Thoracic aorta endothelial cell (primary cell): ENCODE measurements at places on chromosomes 7 and 10. TPM values are rescaled to one million over a fixed set of nuclear protein-coding genes. Genes with fewer than 3 reads are reported as not detected.

DNAH11 gene
- 1.5 and 4.2 TPM in 2 replicates for total RNA-seq

PALD1 gene
- total RNA-seq = 38.7 and 54.8 TPM in 2 replicates

ERLIN1 gene
- total RNA-seq = 62.2 and 73.3 TPM in 2 replicates

ELN gene
- 0.07 and 0.13 TPM in 2 replicates for total RNA-seq

FGFBP3 gene
- 0.27 and 0.29 TPM in 2 replicates for total RNA-seq

NRBF2 gene
- total RNA-seq = 19.7 and 21.3 TPM in 2 replicates

UCN3 gene
- not detected in 2 replicates for total RNA-seq

HOXA5 gene
- total RNA-seq = 1.3 and 12.7 TPM in 2 replicates

HMX2 gene
- not detected in 2 replicates for total RNA-seq

ASZ1 gene
- total RNA-seq = not detected in 2 replicates

HSPA12A gene
- 0.27 and 0.50 TPM in 2 replicates for total RNA-seq

TMEM176A gene
- not detected in 2 replicates for total RNA-seq
